ENCODE measurements at places on chromosomes 5 and 9. TPM values are rescaled to one million over a fixed set of nuclear protein-coding genes. Genes with fewer than 3 reads are reported as not detected.

DNA sequence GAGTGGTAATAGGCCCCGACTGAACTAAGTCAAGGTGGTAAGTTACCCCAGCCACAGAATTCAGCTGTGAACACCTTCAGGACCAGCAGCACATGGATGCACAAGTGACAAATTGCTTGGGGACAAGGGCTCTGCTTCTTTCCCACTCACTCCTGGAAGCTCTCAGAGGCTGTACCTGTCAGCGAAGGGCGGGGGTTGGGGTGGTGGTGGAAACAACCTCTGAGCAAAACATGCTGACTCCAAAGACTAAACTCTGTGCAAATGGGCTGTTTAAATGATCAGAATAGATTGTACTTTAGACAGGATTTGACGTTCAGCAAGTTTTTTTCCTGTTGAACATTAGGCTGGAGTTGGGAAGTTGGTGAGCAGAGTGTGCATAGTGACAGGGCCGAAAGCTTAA lies 544.5 kb upstream of the ZNF608 start:
- no peaks in the 10 kb centered on the region for H3K27me3 ChIP-seq

DNA sequence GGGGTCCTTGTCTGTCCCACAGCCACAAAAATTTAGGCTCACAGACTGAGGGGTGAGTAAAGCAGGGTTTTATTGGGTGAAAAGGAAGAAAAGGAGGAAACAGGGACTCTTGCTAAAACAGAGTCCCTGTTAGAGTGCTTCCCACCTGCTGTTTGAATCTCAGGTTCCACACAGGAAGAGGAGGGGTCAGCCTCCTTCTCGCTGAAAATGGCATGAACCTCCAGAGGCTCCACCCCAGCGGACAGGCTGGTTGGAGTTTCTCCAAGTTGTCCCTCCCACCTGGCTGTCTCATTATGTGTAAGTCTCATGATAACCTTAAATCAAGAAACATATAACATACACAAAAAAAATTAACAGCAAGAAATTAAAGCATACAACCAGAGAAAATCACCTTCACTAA lies 28.3 kb upstream of the UHRF2 start:
- DNase-seq: no peak
- no peak overlapping the region for H3K27ac ChIP-seq
- no peaks in the 10 kb centered on the region for H3K4me1 ChIP-seq
- no peak overlapping the region for H3K4me3 ChIP-seq
- peaks cover 7% of the 10 kb centered on the region for H3K27me3 ChIP-seq

GRCh38 chr5:111278858-111279504 lies 54.8 kb downstream of the CAMK4 start:
- H3K27ac ChIP-seq: no peak overlapping the region
- DNase-seq: peak; percentile 65
- H3K4me3 ChIP-seq: no peak overlapping the region
- peaks cover 10% of the 10 kb centered on the region for H3K4me1 ChIP-seq
- no peaks in the 10 kb centered on the region for H3K36me3 ChIP-seq

- peaks cover 37% of the 10 kb centered on the region for H3K4me1 ChIP-seq
- H3K27me3 ChIP-seq: peaks cover 1% of the 10 kb centered on the region
- H3K27ac ChIP-seq: peak overlapping the region; percentile 88
These were observed 962 bp upstream of the TXN start for GRCh38 chr9:110257097-110257841.

GFI1B gene
- not detected for total RNA-seq

GRCh38 chr9:136085815-136086212 lies 9.3 kb downstream of the NACC2 start:
- H3K27me3 ChIP-seq: no peaks in the 10 kb centered on the region
- no peak for DNase-seq
- H3K4me3 ChIP-seq: no peak overlapping the region

SLIT3 gene
- total RNA-seq: 65.1 TPM

DNA sequence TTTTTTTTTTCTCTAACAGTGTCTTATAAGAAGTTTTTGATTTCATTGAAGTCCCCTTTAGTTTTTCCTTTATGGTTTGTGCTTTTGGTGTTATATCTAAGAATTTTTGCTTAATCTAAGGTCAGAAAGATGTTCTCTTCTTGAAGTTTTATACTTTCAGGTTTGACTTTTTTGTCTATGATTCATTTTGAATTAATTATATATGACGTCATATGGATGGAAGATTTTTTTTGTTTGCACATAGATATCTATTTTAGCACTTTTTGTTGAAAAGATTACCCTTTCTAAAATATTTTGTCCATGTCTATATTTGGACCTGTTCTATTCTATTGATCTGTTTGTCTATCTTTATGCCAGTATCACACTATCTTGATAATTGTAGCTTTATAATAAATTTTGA lies 16.3 kb downstream of the UBAP1 start:
- DNase-seq: no peak
- H3K27me3 ChIP-seq: no peaks in the 10 kb centered on the region
- H3K36me3 ChIP-seq: peaks cover 12% of the 10 kb centered on the region
- H3K27ac ChIP-seq: no peak overlapping the region
- H3K4me1 ChIP-seq: peaks cover 7% of the 10 kb centered on the region

DNA sequence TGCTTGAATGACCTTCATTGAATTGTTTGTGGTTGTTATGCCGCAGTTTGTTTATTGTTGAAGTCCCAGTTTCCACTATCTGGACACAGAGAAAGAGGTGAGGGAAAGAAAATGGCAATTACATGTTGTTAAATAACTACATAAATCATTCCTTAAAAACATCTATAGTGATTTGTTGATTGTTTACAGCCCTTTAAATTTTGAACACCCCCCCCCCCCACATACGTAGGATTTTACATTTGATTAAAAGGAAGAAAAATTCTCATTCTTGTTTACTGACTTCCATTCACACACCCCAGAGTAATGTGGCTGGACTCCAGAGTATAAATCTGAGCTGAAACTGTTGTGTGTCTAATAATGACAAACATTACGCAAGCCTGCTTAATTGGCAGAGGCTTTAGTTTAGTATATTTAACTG lies 87.1 kb upstream of the FAM174A start:
- H3K27ac ChIP-seq: no peak overlapping the region
- no peak for DNase-seq
- no peaks in the 10 kb centered on the region for H3K27me3 ChIP-seq
- H3K36me3 ChIP-seq: peaks cover 2% of the 10 kb centered on the region
- no peak overlapping the region for H3K4me3 ChIP-seq

DNA sequence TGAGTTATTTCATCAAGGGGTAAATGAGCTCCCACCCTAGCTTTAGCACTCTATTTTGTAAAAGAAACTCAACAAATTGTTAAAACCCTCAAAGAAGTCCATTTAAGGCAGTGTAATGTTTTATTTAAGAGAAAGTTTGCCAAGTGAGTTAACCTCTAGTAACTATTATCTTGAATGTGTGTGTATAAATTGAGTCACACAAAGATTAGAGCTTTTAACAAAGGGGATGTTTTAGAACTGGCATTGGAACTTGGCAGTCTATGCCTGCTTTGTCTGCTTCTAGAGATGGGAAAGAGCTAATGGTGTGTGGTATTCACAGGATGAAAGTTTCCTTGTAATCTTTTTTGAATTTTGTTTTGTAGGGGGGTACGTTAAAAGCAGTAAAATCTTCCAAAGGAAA lies 33.2 kb downstream of the KDM3B start:
- no peak overlapping the region for H3K27ac ChIP-seq
- no peaks in the 10 kb centered on the region for H3K4me1 ChIP-seq
- H3K36me3 ChIP-seq: peaks cover 32% of the 10 kb centered on the region
- no peak for DNase-seq

- no peaks in the 10 kb centered on the region for H3K27me3 ChIP-seq
- H3K4me3 ChIP-seq: no peak overlapping the region
- H3K27ac ChIP-seq: no peak overlapping the region
These were observed 184.5 kb upstream of the PTGER4 start for GRCh38 chr5:40495237-40495635.

TRPM3 gene
- 1.1 TPM for total RNA-seq

GRCh38 chr9:134180786-134181647 lies 16.7 kb upstream of the RNU6ATAC start:
- H3K4me1 ChIP-seq: no peaks in the 10 kb centered on the region
- no peaks in the 10 kb centered on the region for H3K36me3 ChIP-seq
- H3K4me3 ChIP-seq: no peak overlapping the region
- no peak for DNase-seq

CCNJL gene
- total RNA-seq: 9.7 TPM

DNA sequence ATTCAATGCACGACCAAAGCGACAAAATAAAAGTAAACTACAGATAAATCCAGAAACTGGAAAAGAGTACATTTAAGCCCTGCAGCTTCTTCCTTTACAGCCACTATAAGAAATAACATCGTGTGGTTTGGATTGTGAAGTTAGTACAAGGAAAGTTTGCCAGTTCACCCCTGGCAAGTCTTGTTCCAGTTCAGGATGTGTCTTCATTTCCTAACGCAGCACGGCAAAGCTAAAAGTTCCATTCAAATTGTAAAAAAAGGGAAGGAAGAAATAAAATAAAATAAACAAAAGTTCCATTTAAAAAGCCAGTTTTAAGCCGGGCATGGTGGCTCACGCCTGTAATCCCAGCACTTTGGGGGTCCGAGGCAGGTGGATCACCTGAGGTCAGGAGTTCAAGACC lies 83.3 kb upstream of the RETREG1 start:
- H3K36me3 ChIP-seq: peaks cover 54% of the 10 kb centered on the region
- no peak overlapping the region for H3K27ac ChIP-seq
- H3K4me3 ChIP-seq: no peak overlapping the region
- H3K4me1 ChIP-seq: peaks cover 3% of the 10 kb centered on the region
- no peak for DNase-seq

- H3K27me3 ChIP-seq: no peaks in the 10 kb centered on the region
- no peak for DNase-seq
- no peaks in the 10 kb centered on the region for H3K36me3 ChIP-seq
- H3K4me1 ChIP-seq: peaks cover 15% of the 10 kb centered on the region
- no peak overlapping the region for H3K27ac ChIP-seq
These were observed 133.0 kb downstream of the ATG10 start for GRCh38 chr5:82104872-82105271.

DNAI1 gene
- total RNA-seq: not detected

TAF1L gene
- total RNA-seq: not detected

DMXL1 gene
- total RNA-seq: 68.6 TPM

REXO4 gene
- total RNA-seq: 27.0 TPM

PCDHB16 gene
- total RNA-seq: 24.6 TPM

ACOT12 gene
- not detected for total RNA-seq

ADGRV1 gene
- 24.6 TPM for total RNA-seq

GRCh38 chr5:59036274-59036961 lies 453.5 kb downstream of the RAB3C start:
- H3K36me3 ChIP-seq: peaks cover 3% of the 10 kb centered on the region
- H3K4me3 ChIP-seq: peak overlapping the region; percentile 96
- DNase-seq: no peak
- H3K27me3 ChIP-seq: no peaks in the 10 kb centered on the region
- H3K4me1 ChIP-seq: peaks cover 50% of the 10 kb centered on the region

DNA sequence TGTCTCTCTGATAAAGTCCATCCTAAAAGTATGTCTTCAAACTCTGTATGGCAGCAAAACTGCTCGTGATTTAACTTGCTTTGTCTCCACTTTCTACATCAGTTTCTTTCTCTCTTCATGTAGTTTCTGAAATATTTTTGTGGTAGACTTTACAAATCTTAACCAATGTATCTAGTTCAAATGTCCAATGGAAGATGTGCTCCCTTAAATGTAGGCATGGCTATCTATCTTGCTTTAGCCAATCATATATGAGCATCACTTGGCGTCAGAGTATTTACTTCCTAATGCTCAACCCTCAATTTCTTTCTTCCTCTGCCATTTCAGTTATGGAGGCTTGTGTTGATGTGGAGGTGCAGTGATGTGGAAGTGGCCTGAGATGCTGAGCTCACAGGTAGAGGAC lies 206.1 kb upstream of the ZNF608 start:
- H3K36me3 ChIP-seq: no peaks in the 10 kb centered on the region
- no peak overlapping the region for H3K4me3 ChIP-seq
- H3K27ac ChIP-seq: no peak overlapping the region
- H3K27me3 ChIP-seq: no peaks in the 10 kb centered on the region

C5orf58 gene
- total RNA-seq: not detected

Measured in mesothelial cell of epicardium (in vitro differentiated cells).